ENCODE measurements at places on chromosomes 4 and X.

GRCh38 chr4:182937268-182938204 is 20.4 kb upstream of the DCTD start:
- no peak for DNase-seq

GRCh38 chr4:107699466-107700206 is 20.4 kb downstream of the PAPSS1 start:
- DNase-seq: no peak

GRCh38 chrX:33855251-33855650 is 276.9 kb downstream of the FAM47A start:
- DNase-seq: no peak

- no peak for DNase-seq
Observed at GRCh38 chrX:20743046-20743445, 476.3 kb upstream of the RPS6KA3 start.

- DNase-seq: no peak
Observed at GRCh38 chr4:69156913-69157312, 57.6 kb downstream of the UGT2B11 start.

- DNase-seq: no peak
Observed at GRCh38 chr4:165410214-165410613, 31.4 kb downstream of the CPE start.

DNA sequence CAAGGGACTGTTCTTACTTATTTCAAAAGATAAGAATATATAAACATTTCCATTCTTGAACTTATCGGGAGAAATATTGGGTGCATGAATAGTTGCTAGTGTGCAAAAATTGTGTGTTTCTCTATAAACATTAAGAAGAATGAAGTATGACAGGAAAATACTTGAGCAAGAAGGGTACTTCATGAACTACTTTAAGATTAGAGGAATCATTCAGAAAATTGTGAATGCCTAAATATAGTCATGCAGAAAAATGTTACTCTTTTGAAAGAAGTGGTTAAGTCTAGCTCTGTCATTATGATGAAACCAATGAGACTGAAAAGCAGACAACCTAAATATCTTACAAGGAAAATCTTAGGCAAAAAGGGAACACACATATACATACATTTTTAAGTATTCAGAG is 207.8 kb upstream of the PCDH18 start:
- no peak for DNase-seq

DNA sequence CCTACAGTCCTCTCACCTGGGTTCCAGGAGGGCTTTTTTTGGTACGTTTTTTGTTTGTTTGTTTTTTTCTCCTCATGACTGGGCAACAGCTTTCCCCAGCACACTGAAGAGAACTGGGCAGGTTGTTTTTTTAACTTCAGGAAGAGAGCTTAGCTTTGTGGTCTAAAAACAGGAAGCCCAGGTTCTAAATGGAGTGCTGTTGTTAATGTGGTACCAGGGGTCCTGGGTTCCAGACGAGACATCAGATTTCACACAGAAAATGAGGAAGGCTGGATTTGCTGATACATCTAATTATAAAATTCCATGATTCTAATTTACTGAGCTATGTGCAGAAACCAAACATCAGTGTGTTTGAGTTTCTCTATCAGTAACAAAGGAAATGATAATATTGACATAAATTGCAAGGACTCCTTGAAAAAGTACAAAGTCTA is 4.2 kb downstream of the MYOZ2 start:
- DNase-seq: no peak

GRCh38 chr4:114725066-114725465 is 126.5 kb downstream of the UGT8 start:
- DNase-seq: no peak

DNA sequence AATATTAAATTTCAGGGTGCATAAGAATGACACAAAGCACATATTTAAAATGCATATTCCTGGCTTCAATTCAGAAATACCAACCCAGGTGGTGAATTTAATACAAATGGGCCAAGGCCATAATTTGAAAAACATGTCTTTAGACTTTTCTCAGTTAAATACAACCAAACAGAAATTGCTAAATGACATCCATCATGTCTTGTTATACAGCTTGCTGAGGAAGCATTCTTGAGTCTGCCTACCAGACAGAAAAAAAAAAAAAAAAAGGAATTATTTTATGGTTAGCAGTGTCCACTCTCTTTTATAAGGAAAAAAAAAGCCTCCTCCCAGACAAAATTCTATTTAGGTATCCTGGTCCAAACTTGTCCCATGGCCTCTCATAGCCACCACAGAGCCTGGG is 119.1 kb downstream of the PAPSS1 start:
- DNase-seq: no peak

- no peak for DNase-seq
Observed at GRCh38 chr4:8704632-8705031, 112.1 kb downstream of the CPZ start.

DNA sequence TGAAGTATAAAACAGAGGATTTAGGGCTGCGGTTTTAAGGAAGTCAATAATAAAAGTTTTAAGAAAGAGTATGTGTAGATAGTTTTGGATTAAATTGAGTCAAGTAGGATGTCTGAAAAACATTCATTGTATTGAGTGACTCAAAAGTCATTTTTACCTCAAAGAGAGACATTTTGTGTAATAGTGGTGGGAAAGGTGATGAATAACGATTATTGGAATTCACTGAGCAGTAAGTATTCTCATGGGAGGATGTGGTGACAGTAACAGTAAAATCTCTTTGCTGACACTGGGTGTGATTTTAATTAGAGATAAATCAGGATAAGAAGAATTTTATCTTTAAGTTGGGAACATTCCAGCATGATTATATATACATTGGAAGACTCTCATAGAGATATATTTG is 233.6 kb downstream of the PDHA2 start:
- DNase-seq: no peak

GRCh38 chr4:126592088-126592487 is 1040.7 kb upstream of the INTU start:
- no peak for DNase-seq

GRCh38 chrX:81304563-81304962 is 102.7 kb downstream of the SH3BGRL start:
- no peak for DNase-seq

GRCh38 chr4:24979554-24979953 is 51.2 kb downstream of the LGI2 start:
- no peak for DNase-seq

DNA sequence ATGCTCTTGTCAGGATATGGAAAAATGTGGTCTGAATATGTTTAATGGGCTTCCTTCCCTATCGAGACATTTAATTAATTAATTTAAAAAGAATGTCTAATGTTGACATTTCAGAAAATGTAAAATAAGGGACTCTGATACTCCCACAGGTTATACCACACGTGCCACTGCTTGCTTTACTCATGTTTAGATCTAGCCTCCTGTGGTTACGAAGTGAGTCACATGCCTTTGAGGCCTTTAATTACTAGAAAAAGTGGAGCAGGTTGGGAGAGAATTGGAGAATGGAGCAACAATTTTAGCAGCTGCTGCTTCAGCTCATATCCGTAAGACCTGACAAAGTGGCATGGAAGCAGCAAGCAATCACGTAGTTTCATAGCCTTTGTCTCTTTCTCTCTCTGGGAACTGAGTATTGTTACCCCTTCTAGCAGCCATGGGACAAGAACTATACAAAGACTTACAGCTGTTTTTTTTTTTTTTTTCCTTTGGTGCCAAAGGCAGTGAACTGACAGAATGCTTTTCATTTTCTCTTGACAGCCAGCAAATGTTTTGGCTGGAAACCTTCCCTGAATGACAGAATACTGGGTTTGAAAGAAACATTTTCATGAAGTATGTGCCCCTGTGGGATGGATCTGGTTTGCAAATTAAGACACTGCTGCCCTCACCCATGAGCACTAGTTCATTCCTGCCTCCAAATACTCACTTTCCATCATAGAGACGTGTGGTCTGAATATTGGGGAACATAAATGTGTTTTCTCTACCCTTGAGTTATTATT is 355.1 kb upstream of the PABPC5 start:
- no peak for DNase-seq

DNA sequence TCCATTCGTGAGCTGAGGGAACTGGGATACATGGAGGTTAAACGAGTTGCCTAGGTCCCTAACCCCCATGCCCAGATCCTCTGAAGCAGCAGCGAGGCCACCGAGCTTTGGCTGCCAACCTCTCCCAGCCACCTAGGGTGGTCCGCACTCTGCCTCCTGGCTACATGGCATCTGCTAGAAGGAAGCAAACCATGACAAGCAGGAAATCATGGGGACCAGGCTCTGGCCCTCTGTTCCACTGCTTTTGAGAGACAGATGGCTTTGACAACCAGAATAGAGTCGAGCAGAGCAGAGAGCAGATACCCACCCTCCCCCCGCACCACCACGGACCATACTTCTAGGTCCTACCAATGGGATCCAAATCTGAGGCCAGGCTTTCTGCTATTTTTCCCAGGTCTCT is 37.5 kb upstream of the NKRF start:
- DNase-seq: no peak

GRCh38 chr4:139889264-139889663 is 223.6 kb downstream of the MGST2 start:
- no peak for DNase-seq

DNA sequence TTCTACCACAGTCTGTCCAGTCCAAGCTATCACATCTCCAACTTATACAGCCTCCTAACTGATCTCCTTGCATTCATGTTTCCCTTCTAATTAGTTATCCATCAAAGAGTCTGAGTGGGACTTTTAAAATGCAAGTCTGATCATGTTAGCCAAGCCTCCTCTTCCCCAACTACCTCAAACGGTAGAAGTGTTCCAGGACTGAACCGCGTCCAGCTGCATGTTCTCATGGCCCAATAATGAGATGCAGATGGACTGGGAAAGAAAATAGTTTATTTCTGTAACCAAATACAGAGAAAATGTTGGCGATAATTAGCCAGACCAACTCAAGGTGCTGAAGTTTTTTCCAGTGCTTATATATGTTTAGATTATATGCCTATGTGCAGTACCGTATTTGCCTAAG is 46.6 kb upstream of the PPP1R2C start:
- no peak for DNase-seq

GRCh38 chr4:170083541-170083940 is 6.2 kb downstream of the AADAT start:
- DNase-seq: no peak

DNA sequence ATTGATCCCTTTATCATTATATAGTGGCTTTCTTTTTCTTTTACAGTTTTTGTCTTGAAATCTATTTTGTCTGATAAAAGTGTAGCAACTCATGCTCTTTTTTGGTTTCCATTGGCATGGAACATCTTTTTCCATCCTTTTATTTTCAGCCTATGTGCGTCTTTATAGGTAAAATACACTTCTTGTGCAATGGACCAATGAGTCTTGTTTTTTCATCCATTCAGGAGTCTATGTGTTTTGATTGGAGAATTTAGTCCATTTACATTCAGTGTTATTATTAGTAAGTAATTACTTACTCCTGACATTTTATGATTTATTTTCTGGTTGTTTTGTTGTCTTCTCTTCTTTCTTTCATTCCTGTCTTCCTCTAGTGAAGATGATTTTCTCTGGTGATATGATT is 66.4 kb upstream of the IL2 start:
- DNase-seq: no peak

GRCh38 chr4:123073650-123074049 is 151.3 kb upstream of the NUDT6 start:
- DNase-seq: no peak

- DNase-seq: no peak
Observed at GRCh38 chr4:39066371-39066770, 4.3 kb downstream of the KLHL5 start.
